Stomach (tissue), 19 donors: ENCODE measurements at places on chromosomes 6 and 20. TPM values are rescaled to one million over a fixed set of nuclear protein-coding genes. Genes with fewer than 3 reads are reported as not detected.

GRCh38 chr6:111794727-111795452 lies 78.4 kb downstream of the FYN start:
- H3K36me3 ChIP-seq = no peaks in the 10 kb centered on the region
- peaks cover 35% of the 10 kb centered on the region for H3K4me1 ChIP-seq
- no peak overlapping the region for H3K27ac ChIP-seq
- no peaks in the 10 kb centered on the region for H3K27me3 ChIP-seq
- DNase-seq = no peak
- H3K4me3 ChIP-seq = no peak overlapping the region

GRCh38 chr6:6803180-6803977 lies 214.9 kb downstream of the LY86 start:
- H3K27ac ChIP-seq = no peak overlapping the region
- H3K4me3 ChIP-seq = no peak overlapping the region
- no peaks in the 10 kb centered on the region for H3K27me3 ChIP-seq
- H3K36me3 ChIP-seq = no peaks in the 10 kb centered on the region
- no peaks in the 10 kb centered on the region for H3K4me1 ChIP-seq

- no peak overlapping the region for H3K4me3 ChIP-seq
- no peak for DNase-seq
- peaks cover 10% of the 10 kb centered on the region for H3K4me1 ChIP-seq
- H3K27ac ChIP-seq = no peak overlapping the region
These were observed 7.7 kb downstream of the CARMIL1 start for GRCh38 chr6:25286891-25287290.

- peaks cover 16% of the 10 kb centered on the region for H3K4me1 ChIP-seq
- no peak overlapping the region for H3K4me3 ChIP-seq
- H3K36me3 ChIP-seq = peaks cover 4% of the 10 kb centered on the region
- H3K27me3 ChIP-seq = peaks cover 3% of the 10 kb centered on the region
- no peak overlapping the region for H3K27ac ChIP-seq
- no peak for DNase-seq
These were observed 28.9 kb upstream of the FAM83D start for GRCh38 chr20:38897267-38897666.

GRCh38 chr6:79947191-79948186 lies at the start of gene ELOVL4:
TSS of gene ELOVL4 (minus strand) at chr6:79947553. CDS start at chr6:79947279, 274 bp downstream.
- H3K27me3 ChIP-seq = no peaks in the 10 kb centered on the region
- DNase-seq = peak; percentile 94

- no peaks in the 10 kb centered on the region for H3K4me1 ChIP-seq
- H3K27me3 ChIP-seq = no peaks in the 10 kb centered on the region
- no peak overlapping the region for H3K27ac ChIP-seq
- no peak overlapping the region for H3K4me3 ChIP-seq
These were observed 20.1 kb upstream of the MTCL3 start for GRCh38 chr6:127539272-127539671.

GRCh38 chr6:56772737-56773184 lies 130.1 kb upstream of the DST start:
- no peaks in the 10 kb centered on the region for H3K27me3 ChIP-seq
- peak overlapping the region; percentile 13 for H3K27ac ChIP-seq
- DNase-seq = no peak

- no peaks in the 10 kb centered on the region for H3K4me1 ChIP-seq
- peaks cover 38% of the 10 kb centered on the region for H3K36me3 ChIP-seq
- no peak for DNase-seq
- no peak overlapping the region for H3K27ac ChIP-seq
- H3K4me3 ChIP-seq = no peak overlapping the region
- H3K27me3 ChIP-seq = no peaks in the 10 kb centered on the region
These were observed 51.7 kb upstream of the HINT3 start for GRCh38 chr6:125904871-125905270.

GRCh38 chr20:61210862-61211261 lies 41.2 kb upstream of the CDH4 start:
- H3K4me3 ChIP-seq = no peak overlapping the region
- DNase-seq = no peak
- H3K36me3 ChIP-seq = no peaks in the 10 kb centered on the region
- H3K27ac ChIP-seq = no peak overlapping the region
- H3K4me1 ChIP-seq = no peaks in the 10 kb centered on the region

GRCh38 chr6:41637194-41638001 lies 870 bp upstream of the MDFI start:
- DNase-seq = peak; percentile 41
- H3K27ac ChIP-seq = no peak overlapping the region
- peaks cover 64% of the 10 kb centered on the region for H3K27me3 ChIP-seq
- no peaks in the 10 kb centered on the region for H3K36me3 ChIP-seq
- H3K4me1 ChIP-seq = peaks cover 38% of the 10 kb centered on the region

- no peak for DNase-seq
- no peak overlapping the region for H3K27ac ChIP-seq
- H3K4me1 ChIP-seq = no peaks in the 10 kb centered on the region
- H3K4me3 ChIP-seq = no peak overlapping the region
- no peaks in the 10 kb centered on the region for H3K27me3 ChIP-seq
- no peaks in the 10 kb centered on the region for H3K36me3 ChIP-seq
These were observed 193.7 kb downstream of the ERMARD start for GRCh38 chr6:169945117-169945516.

DNA sequence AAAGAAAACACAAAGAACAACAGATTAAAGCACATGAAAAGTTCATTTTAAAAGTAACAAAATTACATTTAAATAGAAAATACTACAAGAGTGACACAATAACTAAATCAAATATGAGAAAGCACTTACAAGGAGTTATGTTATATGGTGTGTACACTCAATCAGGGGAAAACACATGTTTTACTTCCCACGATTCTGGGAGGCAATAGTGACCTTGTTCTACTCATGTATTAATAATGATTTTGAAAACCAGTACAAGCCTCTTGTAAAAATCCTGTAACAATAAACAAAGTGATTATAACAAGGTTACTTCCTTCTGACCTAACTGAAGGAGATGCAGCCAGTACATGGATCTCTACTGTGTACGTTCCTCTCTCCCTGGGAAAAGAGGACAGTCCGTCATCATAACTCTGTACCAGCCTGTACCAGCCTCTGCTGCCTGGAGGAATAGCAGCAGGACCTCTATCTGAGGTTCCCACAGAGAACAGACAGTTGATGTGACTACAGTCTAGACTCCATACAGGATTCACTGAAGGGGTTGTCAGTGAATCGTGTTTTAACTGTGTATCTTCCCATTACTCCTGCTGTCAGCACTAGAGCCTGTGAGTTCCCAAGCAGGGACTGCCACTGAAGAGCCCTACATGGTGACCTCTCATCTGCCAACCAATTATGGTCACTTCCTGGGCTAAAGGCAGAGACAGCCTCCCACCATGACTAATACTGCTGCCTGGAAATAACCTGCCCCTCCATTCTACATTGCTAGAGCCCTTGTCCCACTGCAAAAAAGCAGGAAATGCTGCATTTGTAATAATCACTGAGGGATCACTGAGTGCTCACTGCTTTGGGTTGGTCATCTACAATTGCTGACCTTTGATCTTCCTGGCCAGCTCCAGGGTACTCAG lies 149.7 kb downstream of the KIF16B start:
- peaks cover 58% of the 10 kb centered on the region for H3K36me3 ChIP-seq
- no peak overlapping the region for H3K4me3 ChIP-seq
- H3K4me1 ChIP-seq = no peaks in the 10 kb centered on the region
- no peaks in the 10 kb centered on the region for H3K27me3 ChIP-seq
- H3K27ac ChIP-seq = no peak overlapping the region

DNA sequence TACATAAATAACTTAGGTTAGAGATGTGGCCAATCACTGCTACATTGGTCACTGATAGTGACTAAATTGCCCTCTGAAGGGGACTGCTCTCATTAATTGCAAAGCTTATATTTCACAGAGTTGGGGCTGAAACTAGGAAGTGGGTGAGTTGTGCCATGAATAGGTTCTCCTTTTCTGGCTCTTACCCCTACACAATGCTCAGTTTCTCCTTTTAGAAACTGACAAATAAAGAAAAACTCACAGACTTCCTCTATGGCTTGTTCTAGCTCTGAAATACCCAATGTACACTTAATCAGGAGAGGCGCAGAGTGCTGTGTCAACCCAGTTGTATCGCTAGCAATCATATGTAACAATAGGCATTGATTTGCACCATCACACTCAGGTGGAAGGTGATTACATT lies 41.2 kb upstream of the PROKR2 start:
- no peaks in the 10 kb centered on the region for H3K4me1 ChIP-seq
- no peak overlapping the region for H3K27ac ChIP-seq
- H3K27me3 ChIP-seq = no peaks in the 10 kb centered on the region
- H3K36me3 ChIP-seq = no peaks in the 10 kb centered on the region
- no peak overlapping the region for H3K4me3 ChIP-seq

GRCh38 chr20:37741570-37741969 lies 47.7 kb downstream of the CTNNBL1 start:
- peaks cover 22% of the 10 kb centered on the region for H3K36me3 ChIP-seq
- DNase-seq = no peak
- no peaks in the 10 kb centered on the region for H3K27me3 ChIP-seq
- peaks cover 5% of the 10 kb centered on the region for H3K4me1 ChIP-seq
- peak overlapping the region; percentile 35 for H3K27ac ChIP-seq

DNA sequence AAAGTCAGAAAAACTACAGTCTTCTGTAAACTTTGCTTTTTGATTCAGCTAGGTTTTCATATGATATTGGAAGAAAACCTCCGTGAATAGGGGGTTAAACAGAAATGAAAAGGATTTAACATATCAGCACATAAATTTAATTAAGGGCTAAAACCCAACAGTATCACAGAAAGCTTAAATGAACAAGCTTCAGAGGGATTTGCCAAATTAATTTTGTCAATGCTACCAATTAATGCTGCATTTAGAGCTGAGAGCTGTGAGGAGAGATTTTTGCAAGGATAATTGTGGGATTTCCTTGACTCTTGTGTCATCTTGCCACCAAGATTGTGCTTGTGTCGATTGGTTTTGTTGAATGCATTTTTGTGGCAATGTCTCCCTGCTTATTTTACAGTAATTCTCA lies 379.9 kb downstream of the CD109 start:
- DNase-seq = no peak
- H3K27me3 ChIP-seq = no peaks in the 10 kb centered on the region
- no peak overlapping the region for H3K4me3 ChIP-seq
- H3K4me1 ChIP-seq = no peaks in the 10 kb centered on the region
- H3K36me3 ChIP-seq = no peaks in the 10 kb centered on the region

GRCh38 chr20:25503936-25504335 lies 81.4 kb downstream of the NINL start:
- peaks cover 29% of the 10 kb centered on the region for H3K36me3 ChIP-seq
- H3K4me1 ChIP-seq = peaks cover 13% of the 10 kb centered on the region
- H3K4me3 ChIP-seq = no peak overlapping the region

DNA sequence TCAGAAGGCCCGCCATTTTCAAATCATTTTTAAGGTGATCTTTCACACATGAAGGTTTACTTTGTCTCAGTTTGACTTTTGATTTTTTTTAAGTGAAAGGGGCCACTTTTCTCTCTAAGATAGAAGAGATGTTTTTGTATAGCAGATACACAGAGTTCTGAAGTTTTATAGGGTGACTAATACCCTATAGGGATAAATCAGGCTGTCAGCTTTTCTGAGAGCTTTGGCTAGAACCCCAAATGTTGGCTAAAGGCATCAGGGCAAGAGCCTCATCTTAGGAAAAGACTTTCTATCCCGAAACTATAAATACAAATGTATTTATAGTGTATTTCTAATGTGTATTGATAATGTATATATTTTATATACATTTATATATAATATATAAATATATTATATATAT lies 181.4 kb downstream of the TBX18 start:
- no peaks in the 10 kb centered on the region for H3K27me3 ChIP-seq
- H3K4me1 ChIP-seq = no peaks in the 10 kb centered on the region
- no peak overlapping the region for H3K27ac ChIP-seq
- H3K36me3 ChIP-seq = no peaks in the 10 kb centered on the region
- DNase-seq = no peak

- no peaks in the 10 kb centered on the region for H3K4me1 ChIP-seq
- H3K27me3 ChIP-seq = no peaks in the 10 kb centered on the region
- no peak for DNase-seq
- no peaks in the 10 kb centered on the region for H3K36me3 ChIP-seq
These were observed 111.6 kb upstream of the SPACA1 start for GRCh38 chr6:87936065-87936464.

DNA sequence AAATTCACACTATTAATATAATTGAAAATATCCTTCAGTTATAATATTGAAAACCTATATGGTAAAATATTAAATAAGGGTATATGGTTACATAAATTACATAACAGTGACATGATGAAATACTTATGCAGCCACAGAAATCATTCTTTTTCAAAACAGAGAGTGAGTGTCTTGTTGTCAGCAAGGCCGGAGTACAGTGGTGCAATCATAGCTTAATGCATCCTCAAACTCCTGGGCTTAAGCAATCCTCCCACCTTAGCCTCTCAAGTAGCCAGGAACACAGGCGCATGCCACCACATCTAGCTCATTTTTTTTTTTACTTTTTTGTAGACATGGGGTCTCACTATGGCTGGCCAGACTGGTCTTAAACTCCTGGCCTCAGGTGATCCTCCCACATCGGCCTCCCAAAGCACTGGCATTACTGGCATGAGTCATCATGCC lies 40.4 kb downstream of the FAM8A1 start:
- H3K27ac ChIP-seq = no peak overlapping the region
- no peaks in the 10 kb centered on the region for H3K4me1 ChIP-seq
- H3K36me3 ChIP-seq = peaks cover 96% of the 10 kb centered on the region
- no peak overlapping the region for H3K4me3 ChIP-seq
- DNase-seq = no peak

DNA sequence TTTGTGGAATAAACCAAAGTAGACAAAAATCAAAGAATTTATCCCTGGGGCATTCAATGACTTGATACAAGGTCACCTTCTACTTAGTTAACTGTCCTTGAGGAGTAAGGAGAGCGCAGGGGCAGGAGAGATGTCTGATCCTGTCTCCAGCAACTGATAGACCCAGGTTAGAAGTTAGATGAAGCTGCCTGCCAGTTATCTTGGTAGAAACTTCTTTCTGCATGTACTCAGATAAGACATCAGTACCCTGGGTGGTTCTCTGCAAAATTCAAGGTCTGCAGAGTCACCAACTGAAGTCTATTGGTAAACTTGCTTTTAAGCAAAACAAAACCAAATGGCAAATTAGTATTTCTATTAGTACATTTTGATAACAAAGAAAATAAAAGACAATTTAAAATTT lies 2.7 kb downstream of the SGK1 start:
- H3K27ac ChIP-seq = no peak overlapping the region
- H3K4me3 ChIP-seq = no peak overlapping the region
- H3K27me3 ChIP-seq = peaks cover 21% of the 10 kb centered on the region
- no peak for DNase-seq
- peaks cover 18% of the 10 kb centered on the region for H3K4me1 ChIP-seq

NFYA gene
- 8.1 TPM for total RNA-seq

NR2E1 gene
- total RNA-seq = not detected

COL9A3 gene
- total RNA-seq = not detected

PBOV1 gene
- not detected for total RNA-seq

MOXD1 gene
- 16.9 TPM for total RNA-seq

ABT1 gene
- 15.6 TPM for total RNA-seq

FAM209A gene
- total RNA-seq = not detected

CYP39A1 gene
- not detected for total RNA-seq

PSORS1C1 gene
- total RNA-seq = 2.7 TPM

CST1 gene
- total RNA-seq = not detected

HCRTR2 gene
- not detected for total RNA-seq

MROH8 gene
- 0.45 TPM for total RNA-seq

IMPG1 gene
- not detected for total RNA-seq
